Non-pigmented ciliary epithelial cell (primary cell): ENCODE measurements at places on chromosomes 1 and 21.

DNA sequence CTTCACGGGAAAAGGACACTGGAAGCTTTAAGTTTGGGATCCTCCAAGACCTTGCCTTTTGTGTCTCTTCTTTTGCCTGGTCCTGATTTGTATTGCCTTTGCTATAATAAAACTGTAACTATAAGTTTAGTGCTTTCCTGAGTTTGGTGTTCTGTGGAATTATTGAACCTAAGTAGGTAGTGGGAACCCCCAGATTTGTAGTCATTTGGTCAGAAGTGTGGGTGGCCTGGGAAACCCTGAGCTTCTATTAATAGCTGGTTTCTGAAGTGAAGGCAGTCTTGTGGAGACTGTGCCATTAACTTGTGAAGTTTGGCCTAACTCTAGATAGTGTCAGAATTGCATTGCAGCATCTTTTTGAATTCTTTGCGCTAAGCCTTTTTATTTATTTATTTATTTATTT is 6.8 kb upstream of the MYCL start:
- DNase-seq, result no peak

GRCh38 chr21:39016740-39017315 is 166.4 kb downstream of the PSMG1 start:
- no peak for DNase-seq

GRCh38 chr1:78348496-78349284 is 142.1 kb upstream of the PTGFR start:
- DNase-seq, result no peak

GRCh38 chr21:21246007-21246406 is 247.8 kb downstream of the NCAM2 start:
- DNase-seq, result no peak

DNA sequence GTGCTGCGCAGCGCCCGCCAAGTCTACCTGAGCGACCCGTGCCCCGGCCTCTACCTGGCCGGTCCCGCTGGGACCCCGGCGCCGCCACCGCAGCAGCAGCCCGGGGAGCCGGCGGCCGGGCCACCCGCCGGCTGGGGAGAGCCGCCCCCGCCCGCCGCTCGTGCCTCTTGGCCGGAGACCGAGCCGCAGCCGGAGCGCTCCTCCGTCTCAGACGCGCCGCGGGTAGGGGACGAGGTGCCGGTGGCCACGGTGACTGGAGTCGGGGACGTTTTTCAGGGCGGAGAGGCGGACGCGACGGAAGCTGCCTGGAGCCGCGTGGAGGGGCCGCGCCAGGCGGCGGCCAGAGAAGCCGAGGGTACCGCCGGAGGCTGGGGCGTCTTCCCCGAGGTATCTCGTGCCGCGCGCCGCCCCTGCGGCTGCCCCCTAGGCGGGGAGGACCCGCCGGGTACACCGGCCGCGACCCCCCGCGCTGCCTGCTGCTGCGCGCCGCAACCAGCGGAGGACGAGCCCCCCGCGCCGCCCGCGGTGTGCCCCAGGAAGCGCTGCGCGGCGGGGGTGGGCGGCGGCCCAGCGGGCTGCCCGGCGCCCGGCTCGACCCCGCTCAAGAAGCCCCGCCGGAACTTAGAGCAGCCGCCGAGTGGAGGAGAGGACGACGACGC is 646 bp downstream of the IER5 start:
- DNase-seq, result no peak

- no peak for DNase-seq
These were observed 36.8 kb upstream of the AHCYL1 start for GRCh38 chr1:109947582-109948284.

DNA sequence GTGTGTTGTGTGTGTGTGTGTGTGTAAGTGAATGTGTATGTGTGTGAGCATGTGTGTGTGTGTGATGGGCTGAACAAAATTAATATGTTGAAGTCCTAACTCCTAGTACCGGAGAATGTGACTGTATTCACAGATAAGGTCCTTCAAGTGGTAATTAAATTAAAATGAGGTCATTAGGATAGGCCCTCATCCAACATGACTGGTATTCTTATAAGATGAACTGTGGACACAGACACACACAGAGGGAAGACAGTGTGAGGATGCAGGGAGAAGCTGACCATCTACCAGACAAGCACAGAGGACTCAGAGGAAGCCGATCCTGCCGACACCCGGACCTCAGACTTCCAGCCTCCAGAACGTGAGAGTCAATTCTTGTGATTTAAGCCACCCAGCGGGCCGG is 91.2 kb upstream of the PGBD5 start:
- DNase-seq, result no peak

GRCh38 chr1:109296782-109297181 is 10.0 kb downstream of the MYBPHL start:
- no peak for DNase-seq
